Activated CD4-positive, alpha-beta memory T cell treated with anti-CD3 and anti-CD28 coated beads for 36 hours (primary cell): ENCODE measurements at places on chromosomes 2 and 18.

DNA sequence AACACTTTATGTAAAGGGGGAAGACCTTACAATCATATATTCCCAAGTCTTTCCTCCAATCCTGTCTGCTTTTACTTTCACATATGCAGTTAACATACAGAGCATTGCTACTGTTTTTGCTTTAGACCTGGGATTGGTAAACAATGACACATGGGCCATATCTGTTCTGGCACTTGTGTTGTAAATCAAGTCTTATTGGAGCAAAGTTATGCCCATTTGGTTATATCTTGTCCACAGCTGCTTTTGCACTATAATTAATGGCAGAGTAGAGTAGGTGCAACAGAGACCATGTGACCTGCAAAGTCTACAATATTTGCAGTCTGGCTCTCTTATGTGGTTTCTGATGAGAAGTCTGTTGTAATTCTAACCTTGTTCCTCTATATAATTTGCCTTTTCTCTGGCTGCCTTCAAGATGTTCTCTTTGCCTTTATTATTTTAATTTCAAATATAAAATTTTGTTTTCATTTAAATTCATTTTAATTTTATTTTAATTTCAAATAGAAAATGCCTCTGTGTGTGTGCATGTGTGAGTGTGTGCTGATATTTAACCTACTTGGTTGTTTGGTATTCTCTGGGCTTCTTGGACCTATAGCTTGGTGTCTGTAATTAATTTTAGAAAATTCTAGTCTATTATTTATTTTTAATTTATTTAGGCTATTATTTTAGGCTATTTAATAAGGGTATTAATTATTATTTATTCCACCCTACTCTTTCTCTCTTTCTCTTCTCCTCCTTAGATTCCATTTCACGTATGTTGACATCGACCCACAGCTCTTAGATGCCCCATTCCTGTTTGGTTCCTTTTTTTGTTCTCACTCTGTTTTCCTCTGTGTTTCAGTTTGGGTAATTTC is 16.8 kb upstream of the LPIN1 start:
- DNase-seq: no peak

DNA sequence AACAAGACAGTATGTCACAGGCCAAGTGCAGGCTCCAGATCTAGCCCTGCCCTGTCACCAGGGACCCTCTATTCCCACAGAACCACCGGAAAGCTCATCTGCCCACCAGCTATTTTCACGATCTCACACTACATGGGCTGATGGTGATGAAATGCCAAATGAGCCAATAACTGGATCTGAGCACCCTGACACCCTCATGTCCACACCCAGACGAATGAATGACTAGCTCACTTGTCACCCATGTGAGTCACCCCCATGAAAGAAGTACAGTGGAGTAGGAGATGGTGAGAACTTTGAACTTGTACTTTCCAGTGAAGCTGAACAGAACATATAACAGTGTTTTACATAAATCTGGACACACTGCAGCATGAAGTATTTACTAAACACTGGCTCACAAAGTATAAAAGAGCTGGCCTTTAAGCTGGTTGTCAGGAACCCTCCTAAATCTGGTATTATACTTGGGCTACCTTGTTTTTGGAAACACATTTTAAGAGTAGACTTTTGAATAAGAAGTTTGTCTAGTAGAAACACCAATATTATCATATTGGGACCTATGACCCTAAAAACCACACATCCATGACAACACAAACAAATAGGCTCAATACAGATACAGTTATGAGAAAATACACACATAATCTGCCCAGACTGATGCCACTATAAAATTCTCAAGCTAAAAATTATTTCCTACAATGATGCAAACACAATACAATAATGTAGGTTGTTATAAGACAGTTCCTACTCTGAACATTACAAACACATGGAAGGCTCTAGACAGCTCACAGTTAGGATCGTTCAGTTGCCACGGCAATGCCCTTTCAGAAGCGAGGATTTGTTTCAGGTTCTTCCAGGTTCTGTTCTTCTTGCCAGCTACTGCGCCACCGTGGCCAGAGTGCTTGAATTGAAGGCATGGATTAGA is 19.0 kb downstream of the INO80C start:
- DNase-seq: peak; percentile 65

- no peak for DNase-seq
Measured at GRCh38 chr2:109722026-109722425, 72.1 kb upstream of the RGPD5 start.

DNA sequence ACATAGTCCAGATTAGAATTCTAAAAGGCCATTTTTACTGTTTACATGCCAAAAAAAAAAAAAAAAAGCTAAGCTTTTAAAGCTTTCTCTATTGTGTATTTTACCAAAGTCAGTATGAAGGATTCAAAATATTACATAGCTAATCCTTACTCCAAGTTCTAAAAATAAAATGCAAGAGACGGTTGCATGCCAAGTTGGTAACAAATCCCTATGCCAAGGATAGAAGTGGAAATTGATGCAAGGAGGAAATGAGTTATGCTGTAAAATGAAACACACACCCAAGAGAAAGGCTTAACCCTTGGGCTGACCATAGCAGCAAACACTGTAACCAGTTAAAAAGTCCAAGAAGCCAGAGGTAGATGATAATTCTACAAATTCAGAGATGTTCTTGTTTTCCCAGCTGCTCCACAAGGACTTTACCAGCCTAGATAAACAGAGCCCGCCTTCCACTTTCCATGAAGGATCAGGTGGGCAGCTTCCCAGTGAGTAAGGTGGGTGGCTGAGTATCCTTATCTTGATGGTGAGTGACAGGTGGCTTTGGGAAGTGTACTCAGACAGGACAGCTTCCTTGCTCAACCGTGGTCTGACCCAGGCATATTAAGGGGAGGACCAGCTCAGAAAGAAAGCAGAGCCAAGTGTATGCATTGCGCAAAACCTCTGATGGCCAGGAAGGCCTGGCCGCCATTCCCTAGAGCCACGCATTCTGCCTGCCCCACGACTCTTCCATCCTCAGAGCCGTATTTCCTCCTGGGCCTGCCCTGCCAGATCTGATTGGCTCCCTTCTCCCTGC is 34.4 kb downstream of the ATP8B1 start:
- no peak for DNase-seq
